ENCODE measurements at places on chromosomes 12 and 14.

- DNase-seq, result peak; percentile 12
These were observed 53.5 kb downstream of the SLC38A6 start for GRCh38 chr14:61034416-61035120.

DNA sequence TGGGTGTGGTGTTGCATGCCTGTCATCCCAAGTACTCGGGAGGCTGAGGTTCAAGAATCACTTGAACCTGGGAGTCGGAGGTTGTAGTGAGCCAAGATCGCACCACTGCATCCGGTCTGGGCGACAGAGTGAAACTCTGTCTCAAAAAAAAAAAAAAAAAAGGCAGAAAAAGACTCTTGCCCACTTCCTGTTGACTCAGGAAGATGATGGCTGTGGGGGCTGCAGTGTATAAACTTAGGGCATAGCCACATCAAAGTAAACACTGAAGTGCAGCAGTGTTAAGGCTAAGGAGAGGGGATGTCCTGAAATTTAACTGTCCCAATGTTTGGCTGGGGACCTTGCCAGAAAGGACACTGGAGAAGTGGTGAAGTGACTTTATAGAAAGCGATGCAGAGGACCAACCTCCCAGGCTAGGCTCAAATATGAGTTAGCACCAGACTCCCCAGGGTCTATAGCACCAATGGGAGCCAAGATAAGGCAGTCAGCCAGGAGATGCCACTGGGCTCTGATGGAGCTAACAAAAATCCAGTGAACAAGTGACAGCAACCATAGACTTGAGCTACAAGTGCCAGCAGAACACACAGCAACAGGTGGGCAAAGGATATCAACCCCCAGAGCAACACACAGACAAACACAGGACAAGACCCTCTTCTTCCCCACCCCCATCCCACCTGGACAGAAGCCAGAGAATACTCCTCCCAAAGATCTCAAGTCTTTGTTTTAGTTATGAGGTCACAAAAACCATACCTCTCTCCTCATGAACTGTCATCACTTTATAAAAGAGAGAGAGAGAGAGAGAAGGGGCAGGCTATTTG lies 28.0 kb downstream of the NELL2 start:
- DNase-seq, result no peak

DNA sequence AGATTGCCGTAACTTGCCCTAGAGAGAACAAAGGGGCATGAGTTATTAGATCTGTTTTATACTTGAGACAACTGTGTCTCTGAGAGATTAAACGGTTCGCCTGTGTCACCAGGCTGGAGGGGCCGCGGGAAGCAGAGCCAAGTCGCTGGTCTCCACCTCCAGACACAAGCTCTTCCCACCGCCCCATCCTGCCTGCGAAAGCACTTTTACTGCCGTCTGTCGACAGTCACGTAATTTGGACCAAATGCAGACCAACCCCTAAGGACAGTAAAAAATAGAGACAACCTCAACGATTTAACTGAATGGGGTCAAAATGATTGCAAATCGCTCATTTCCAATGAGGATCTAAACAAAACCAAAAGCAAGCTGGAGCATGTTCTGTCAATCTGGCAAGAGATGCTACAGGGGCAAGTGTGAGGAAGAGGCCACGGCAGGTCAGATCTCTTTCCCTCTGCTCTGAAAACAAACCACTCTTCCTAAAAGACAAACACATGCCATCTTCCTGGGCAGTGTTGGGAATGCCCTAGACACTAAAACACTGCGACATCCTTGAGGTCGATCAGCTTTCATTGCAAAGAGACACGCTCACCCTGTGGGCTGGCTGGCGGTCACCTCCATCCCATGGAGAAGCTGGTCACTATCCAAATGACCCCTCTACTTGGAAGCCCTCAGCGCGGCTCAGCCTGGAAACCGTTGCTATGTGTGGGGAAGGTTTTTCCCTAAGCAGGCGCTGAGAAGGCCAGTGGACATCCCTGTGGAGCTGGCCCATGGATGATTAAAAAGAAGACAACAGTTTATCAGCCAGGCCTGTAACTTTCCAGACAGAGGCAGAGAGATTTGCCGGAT lies 17.1 kb downstream of the GSC start:
- DNase-seq, result no peak

DNA sequence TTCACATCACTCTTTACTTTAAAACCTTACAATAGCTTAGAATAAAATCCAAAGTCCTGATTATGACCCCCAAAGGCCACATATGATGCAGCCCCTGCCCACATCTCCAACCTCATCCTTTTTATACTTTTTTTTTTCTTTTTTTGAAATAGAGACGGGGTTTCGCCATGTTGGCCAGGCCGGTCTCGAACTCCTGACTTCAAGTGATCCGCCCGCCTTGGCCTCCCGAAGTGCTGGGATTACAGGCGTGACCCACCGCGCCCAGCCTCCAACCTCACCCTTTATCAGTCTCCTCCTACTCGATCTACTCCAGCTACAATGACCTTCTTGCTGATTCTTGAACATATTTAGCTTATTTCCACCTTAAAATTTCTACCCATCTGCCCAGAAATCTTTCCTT lies 1.2 kb upstream of the MAPKAPK5 start:
- no peak for DNase-seq

- DNase-seq, result no peak
These were observed 353.9 kb downstream of the GRIN2B start for GRCh38 chr12:13627536-13627935.

DNA sequence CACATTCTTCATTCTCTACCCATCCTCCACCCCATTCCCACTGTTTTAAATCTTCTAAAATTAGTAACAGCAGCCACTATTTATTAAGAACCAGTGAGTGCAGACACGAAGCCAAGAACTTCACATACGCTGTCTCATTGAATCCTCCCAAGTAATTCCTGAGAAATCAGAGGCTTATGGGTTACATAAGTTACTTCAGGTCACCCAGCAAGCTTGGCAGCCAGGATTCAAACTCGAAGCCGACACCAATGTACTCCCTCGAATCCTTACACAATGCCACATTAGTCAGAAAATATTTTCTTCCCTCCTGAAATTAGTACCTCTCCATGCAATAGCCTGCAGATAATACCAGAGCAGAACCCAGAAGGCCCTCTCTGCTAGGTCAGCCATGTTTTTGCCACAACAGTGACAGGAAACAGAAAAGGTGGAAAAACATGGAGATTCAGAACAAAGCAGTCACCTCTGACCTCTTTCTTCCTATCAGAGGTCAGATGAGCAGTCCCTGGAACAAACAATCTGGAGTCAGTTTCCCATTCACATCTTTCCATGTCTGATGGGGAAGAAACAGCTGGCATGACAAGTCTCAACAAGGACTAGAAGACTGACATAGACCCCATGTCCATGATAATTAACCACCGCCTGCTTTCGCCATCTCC lies 16.4 kb downstream of the NID2 start:
- no peak for DNase-seq

- peak; percentile 94 for DNase-seq
These were observed 1.8 kb upstream of the COX14 start for GRCh38 chr12:50110127-50110761.

GRCh38 chr14:21476523-21476924 lies 235 bp downstream of the RAB2B start:
- no peak for DNase-seq

DNA sequence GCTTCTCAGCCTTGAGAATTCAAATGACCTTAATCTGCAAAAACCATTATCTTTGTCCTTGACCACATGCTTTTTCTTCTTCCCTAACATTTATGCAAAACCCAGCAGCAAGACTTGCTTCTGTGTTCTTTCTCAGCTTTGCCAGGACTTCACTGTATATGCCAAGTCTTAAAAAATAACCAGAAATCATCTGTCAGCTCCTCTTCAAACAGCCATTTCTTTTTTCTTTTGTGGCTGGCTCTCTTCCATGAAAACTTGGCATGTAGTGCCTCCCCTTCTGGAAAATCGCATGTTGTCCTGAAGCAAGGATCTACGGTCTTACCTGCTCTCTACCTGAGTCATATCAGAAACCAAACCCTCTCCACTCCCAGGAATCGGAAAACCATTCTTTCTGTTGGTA lies 364.9 kb downstream of the RPS29 start:
- DNase-seq, result no peak

- DNase-seq, result peak; percentile 6
These were observed 1397.2 kb downstream of the LRFN5 start for GRCh38 chr14:43003845-43004244.

DNA sequence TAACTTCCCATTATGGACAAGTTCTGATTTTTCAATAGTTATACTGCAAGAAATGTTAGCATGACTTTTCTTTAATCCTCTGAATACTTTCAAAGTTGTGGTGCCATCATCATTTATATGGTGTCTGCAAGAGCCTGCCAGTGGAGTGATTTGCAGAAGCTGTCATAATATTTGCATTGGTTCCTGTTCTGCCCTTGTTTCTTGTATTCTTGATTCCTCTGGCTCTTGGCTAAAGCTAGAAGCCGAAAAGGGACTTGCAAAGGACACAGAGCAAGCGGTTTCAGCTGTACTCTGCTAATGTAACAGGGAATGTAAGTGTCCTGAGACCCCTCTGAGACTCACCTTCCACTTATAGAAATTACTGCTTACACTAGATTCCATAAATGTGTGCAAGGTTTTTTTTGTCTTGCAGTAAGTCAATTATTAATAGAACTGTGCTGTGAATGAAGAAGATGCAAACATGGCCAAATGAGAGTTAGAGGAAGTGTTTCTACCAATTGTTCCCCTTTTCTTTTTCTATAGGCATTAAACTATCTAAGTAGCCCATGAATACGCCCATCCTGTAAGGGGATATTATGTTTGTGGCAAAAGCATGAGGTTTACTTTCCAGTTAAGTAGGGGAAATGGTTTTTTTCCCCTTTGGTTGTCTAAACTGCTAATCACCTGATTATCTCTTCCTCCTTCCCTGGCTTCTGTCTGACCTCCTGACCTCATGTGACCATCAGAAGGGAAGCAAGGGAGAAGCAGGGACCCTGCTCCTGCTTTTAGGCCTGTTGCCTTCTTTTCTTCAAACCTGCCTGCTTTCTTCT lies 5.3 kb downstream of the DYRK4 start:
- DNase-seq, result peak; percentile 95

GRCh38 chr14:62213516-62213915 lies 451.3 kb downstream of the SNAPC1 start:
- no peak for DNase-seq

- DNase-seq, result peak; percentile 15
These were observed 97.7 kb downstream of the ESRRB start for GRCh38 chr14:76473481-76474263.

- no peak for DNase-seq
These were observed 7.0 kb downstream of the CSRNP2 start for GRCh38 chr12:51076236-51076930.

DNA sequence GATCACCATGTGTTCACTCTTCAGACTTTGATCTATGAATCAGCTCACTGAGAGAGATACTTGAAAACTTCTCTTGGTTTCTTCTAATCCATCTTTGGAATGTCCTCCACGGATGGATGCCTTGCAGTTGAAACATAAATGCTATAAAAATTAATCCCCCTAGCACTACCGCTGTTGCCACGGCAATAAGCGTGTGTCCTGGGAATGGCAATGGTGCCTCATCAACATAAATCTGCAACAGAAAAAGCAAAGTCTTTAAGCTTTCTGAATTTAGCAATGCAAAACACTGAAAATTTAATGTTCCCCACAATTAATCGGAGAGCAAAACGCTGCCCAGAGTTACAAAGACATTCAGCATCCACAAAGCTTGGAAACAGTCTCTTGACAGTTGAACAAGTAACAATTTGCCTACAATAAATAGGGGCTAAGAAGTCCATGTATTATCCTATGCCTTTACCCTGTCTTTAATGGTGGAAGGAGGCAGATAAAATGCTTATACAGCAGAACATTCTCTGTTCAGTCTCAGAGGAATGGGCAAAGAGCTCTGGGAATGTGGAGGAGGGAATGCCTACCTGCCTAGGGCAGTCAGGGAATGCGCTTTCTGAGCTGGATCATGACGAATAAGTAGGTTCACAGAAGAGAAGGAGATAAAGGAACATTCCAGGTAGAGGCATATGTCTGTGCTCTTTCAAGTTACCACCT lies 70.9 kb upstream of the PPP4R3A start:
- no peak for DNase-seq

DNA sequence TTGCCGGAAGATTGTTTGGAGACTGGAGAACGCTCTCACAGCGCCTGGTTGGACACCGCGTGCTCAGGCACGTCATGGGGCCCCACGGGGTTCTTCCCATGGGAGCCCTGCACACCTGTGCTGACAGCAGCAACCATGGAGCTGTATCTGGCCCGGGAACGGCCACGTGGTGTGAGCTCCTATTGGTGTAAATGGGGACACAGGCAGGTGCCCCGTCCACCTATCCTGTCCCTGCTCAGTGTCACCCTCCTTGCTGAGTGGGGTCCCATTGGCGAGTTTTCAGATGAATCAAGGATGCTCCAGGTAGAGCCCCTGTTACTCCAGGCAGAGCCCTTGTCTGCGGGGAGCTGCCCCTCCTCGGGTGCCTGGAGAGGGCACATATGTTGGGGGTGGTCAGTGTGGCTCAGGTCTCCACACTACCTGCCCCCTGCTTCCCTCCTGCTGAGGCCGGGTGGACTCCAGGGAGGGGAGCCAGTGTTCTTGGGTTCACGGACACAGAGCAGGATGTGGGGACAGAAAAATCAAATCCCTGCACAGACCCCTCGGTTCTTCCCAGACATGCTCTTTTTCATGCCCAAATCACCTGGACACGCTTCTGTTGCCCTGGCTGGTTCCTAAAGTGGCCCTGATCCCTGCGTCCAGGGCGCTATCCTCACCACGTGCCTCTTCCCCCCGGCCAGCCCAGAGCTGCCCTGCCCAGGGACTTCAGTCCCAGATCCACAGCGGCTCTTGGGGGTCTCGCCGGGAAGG lies 250.1 kb downstream of the ADGRD1 start:
- DNase-seq, result no peak

DNA sequence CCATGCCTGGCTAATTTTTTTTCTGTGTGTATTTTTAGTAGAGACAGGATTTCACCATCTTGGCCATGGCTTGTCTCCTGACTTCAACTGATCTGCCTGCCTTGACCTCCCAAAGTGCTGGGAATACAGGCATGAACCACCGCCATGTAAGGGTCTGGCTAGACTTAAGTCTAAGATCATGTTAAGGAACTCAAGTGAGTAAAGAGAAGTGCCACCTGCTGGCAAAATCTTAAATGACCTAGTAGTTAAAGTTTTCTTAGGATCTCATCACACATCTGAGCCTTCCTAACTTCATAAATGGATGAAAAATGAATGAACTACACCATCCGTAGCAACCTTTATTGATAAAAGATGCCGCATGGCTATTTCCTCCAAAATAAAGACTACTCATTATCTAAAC lies 1.7 kb upstream of the C12orf56 start:
- peak; percentile 57 for DNase-seq

DNA sequence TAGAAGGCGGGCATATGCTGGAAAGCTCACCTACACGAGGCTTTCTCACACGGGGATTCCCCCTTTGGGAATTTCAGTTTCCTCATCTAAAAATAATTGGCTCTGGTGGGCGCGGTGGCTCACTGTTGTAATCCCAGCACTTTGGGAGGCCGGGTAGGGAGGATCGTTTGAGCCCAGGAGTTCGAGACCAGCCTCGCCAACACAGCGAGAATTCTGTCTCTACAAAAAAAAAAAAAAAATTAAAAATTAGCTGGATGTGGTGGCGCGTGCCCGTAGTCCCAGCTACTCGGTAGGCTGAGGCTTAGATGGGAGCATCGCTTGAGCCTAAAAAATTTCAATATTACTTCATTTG lies 400 bp upstream of the NDUFA12 start:
- no peak for DNase-seq

- peak; percentile 19 for DNase-seq
These were observed 4.9 kb downstream of the DUSP6 start for GRCh38 chr12:89347325-89347829.

- DNase-seq, result no peak
These were observed 85.5 kb downstream of the CEP83 start for GRCh38 chr12:94374124-94374523.

- DNase-seq, result no peak
These were observed 1.2 kb downstream of the NKX2-1 start for GRCh38 chr14:36518586-36519430.

All from suppressor macrophage (primary cell).